ENCODE measurements at places on chromosomes 6 and 20. TPM values are rescaled to one million over a fixed set of nuclear protein-coding genes. Genes with fewer than 3 reads are reported as not detected.

GRCh38 chr20:12225898-12226297, 308.2 kb downstream of the BTBD3 start:
- no peak for DNase-seq

GRCh38 chr6:133540361-133540760, 299.2 kb downstream of the EYA4 start:
- no peak for DNase-seq

- peak; percentile 82 for DNase-seq
Measured at GRCh38 chr6:38262026-38262425, 377.7 kb downstream of the BTBD9 start.

DNA sequence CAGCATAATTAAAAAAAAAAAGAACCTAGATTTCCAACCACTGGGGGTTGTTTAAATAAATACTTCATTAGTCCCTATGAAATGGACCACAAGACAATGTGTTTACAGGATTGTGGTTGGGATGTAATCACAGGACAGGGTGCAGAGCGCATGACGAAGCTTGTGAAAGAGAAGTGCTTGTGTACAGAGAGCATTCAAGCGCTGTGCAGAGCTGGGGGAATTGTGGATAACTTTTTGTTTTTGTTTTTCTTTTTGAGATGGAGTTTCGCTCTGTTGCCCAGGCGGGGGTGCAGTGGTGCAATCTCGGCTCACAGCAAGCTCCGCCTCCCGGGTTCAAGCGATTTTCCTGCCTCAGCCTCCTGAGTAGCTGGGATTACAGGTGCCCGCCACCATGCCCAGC, 22.3 kb downstream of the LAMA5 start:
- peak; percentile 40 for DNase-seq

DNA sequence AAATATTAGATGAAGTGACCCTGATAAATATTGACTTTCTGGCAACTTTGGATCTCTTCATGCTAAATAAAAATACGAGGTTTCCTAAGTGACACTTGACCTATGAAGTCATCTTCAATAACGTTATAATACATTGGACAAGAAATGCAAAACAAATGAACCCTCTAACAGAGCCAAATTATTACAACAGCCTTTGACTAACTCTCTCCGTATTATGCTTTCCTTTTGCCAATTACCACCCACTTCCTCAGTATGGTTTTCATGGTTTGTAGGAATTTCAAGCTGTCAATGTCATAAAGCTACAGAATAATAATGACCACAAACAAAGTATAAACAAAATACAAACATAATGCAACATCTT, 210.5 kb downstream of the MOXD1 start:
- no peak for DNase-seq

GRCh38 chr20:49919461-49919860, 4.1 kb upstream of the SPATA2 start:
- no peak for DNase-seq

GRCh38 chr6:100880149-100880852, 828 bp downstream of the ASCC3 start:
- DNase-seq = peak; percentile 56

- no peak for DNase-seq
Measured at GRCh38 chr6:142374091-142374770, 72.4 kb downstream of the ADGRG6 start.

GRCh38 chr6:156174031-156174890, 602.9 kb upstream of the ARID1B start:
- DNase-seq = no peak

DNA sequence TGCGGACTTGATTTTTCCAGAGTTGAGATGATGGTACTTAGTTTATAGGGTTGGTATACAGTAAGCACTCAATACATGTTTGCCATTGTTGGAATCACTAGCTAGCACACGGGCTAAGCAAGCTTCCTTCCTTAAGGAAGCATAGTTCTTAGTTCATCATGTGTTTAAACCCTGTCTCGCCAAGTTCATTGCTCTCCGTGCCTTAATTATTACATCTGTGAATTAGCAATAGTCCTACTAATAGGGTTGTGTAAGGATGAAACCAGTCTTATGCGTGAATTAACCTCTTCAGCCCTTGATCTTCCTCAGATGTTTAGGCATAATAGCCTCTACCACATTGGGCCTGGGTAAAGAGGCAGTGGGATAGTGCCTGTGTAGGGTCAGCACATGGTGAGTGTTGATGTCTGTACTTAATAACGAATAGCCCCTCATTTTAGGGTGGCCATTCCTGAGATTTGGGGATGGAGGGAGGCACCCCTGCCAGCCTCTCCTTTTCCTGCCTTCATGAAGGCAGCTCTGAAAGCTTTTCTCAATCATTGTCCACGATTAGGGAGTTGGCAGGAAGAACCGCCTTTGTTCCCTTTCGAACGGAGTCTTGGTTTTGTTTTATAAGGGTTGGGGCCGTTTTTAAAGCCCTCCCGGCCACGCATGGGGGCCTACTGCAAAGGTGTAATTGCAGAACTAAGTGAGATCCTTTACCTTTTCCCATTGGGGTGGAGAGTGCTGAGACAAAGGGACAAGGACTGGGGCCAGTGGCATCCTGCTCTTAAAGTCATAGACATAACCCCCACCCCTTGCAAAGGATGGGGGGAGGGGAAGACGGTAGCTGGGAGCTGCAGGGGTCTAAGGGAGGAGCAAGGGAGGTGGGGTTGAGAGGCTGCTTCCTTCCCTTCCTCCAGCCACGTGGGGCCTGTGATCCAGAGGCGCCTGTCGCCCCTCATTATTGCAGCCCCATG, 2.1 kb downstream of the DNMT3B start:
- no peak for DNase-seq

GRCh38 chr6:2026133-2026532, 219.3 kb downstream of the GMDS start:
- peak; percentile 16 for DNase-seq

- DNase-seq = peak; percentile 89
Measured at GRCh38 chr20:6152777-6153176, 29.9 kb upstream of the FERMT1 start.

DNA sequence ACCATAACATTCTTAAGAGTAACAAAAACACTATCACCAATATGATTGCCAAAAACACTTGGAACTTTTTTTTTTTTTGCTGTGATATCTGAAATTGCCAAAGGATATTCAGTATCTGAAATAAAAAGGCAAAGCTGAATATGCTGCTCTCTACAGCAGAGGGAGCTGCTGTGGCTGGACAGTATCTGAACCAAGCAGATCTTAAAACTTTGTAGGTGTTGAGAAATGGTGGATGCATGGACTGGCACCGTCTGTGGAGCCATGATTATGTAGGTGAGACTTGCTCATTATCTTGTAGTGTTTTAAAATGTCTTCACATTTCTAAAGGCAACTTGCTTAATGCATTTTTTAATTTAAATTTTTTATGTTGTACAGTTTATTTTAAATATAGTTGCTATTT, 9.2 kb downstream of the PDCD2 start:
- DNase-seq = peak; percentile 11

DNA sequence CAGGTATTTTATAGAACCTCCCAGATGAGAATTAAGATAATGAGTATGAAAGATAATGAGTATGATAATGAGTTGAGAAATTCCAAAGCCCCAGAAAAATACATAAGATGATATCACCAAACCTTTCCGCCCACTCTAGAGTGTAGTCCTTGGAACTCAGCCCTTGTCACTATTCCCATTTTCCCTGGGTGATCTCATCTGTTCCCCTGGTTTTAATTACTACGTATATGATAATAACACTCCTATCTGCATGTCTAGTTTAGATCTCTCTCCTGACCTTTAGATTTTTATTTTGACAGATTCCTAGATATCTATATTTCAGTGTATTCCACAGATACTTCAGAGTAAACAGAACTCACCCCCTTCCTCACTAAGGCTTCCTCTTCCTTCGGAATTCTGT, 51.0 kb upstream of the ASIP start:
- DNase-seq = no peak

DNA sequence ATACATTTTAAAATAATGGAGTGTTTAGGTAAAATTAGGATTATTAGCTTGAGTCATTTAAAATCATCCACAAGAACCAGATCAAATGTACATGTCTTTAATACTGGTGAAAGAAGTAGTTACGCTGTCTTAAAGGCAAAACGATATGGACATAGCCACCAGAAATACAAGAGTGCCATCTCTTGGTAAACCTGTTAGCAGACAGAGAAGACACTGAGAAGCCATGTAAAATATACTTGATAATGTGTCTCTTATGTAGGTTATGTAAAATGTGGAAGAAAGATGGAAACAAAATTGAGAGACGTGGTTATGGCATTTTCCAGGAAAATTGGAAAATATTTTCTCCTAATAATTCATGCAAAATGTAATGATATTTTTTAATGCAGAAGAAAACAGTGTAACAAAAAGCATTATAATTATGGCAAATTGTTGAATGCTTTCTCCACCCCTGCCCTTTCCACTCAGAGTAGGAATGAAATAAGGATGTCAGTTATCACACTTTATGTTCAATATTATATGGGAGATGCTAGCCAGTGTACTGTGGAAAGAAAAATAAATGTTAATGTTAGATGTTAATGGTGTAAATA, 12.2 kb upstream of the SLC17A2 start:
- peak; percentile 82 for DNase-seq

GRCh38 chr6:43972913-43973300, 154.3 kb downstream of the MRPL14 start:
- peak; percentile 63 for DNase-seq

DNA sequence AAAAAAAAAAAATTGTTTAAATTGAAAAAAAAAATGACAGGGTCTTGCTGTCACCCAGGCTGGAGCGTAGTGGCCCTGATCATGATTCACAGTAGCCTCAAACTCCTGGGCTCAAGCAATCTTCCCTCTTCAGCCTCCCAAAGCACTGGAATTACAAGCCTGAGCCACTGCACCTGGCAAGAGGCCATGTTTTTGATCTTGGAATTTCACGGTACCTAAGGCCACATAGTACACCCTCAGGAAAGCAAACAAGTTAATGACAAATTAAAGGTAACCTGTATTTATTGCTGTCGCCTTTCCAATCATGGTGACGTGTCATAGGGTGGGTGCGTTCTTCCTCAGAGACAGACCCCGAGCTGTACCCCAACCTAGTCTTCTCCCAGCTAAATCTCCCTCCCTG, 79.2 kb downstream of the LINC00237 start:
- DNase-seq = no peak

DNA sequence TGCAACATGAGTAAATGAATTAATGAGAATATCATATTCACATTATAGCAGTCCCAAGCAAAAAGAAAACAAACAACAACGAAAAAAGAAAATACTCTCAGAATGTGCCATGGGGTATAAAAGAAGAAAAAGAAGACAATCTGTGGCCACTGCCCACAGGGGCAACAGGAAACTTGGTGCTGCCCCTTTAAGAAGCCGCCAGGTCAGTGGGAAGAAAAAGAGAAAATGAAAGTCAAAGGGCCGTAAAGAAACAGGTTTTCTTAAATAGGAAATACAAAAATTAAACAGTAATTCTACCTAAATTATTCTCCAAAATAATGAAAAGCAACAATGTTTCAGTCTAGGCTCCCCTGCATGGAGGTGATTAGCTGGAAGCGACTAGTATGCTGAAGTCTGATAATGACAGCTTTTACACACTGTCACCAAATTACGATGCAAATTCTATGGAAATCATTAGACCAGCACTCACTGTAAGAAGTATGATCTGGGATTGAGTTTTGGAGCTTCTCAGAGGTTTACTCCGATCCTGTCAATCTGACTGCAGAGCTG, 23.6 kb downstream of the GMDS start:
- DNase-seq = peak; percentile 30

DNA sequence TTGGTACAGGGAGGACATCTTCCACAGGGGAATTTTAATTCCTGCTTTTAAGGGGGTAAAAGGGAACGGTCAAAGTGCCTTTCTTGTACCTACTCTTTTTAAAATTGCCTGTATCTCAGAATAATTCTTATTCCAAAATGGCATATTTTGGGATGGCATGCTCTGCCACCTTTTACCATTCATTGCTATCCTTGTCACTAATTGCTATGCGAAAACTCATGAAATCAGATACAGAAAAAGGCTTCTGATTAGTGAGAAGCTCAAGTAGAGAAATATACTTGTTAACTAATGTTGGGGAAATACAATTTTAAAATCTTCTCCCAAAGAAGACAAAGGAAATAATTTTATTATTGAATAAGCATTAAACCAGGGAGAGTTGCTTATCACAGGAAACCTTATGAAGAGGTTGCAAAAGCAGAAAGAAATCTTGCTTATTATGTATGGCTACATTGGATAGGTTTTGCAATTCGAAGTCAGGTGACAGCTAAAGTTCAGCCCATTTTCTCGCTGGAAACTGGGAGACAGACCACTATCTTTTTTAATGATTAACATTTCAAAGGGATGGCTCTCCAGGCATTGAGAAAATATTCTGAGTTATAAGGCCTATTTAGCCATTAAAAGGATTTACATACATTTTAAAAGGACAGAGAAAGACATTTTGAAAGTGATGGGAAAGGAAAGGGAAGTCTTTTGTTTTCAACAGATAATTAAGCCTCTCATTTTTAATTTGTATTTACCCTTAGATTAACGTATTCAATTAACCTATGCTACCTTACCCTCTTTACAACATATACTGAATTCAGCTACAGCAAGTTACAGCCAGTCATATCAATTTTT, 110.3 kb upstream of the PRSS16 start:
- DNase-seq = peak; percentile 18

DNA sequence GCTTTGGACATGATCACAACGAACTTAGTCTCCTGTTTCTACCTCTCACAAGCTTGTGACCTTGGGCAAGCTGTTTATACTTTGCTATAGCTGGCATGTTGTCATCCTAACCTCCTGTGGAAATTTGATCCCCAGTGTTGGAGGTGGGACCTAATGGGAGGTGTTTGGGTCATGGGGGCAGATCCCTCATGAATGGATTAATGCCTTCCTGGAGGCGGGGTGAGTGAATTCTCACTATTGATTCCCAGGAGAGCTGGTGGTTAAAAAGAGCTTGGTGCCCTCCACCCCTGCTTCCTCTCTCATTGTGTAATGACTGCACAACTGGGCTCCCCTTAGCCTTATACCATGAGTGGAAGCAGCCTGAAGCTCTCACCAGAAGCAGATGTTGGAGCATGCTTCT, 228.9 kb downstream of the HIVEP2 start:
- DNase-seq = peak; percentile 50

GRCh38 chr6:30361661-30362060, 16.7 kb downstream of the RPP21 start:
- no peak for DNase-seq

GRCh38 chr6:128882991-128883611, at the start of gene LAMA2:
TSS of gene LAMA2 (plus strand) at chr6:128883138. CDS start at chr6:128883246, 108 bp downstream.
- DNase-seq = peak; percentile 29

- no peak for DNase-seq
Measured at GRCh38 chr20:32034581-32035425, 17.2 kb upstream of the HCK start.

- DNase-seq = no peak
Measured at GRCh38 chr6:15872241-15873103, 209.6 kb upstream of the DTNBP1 start.

- DNase-seq = no peak
Measured at GRCh38 chr20:50151034-50151743, 2.3 kb downstream of the PEDS1 start.

GRCh38 chr6:107118976-107119375, 3.7 kb upstream of the BEND3 start:
- DNase-seq = no peak

The PERP gene
- 49.8 TPM for total RNA-seq

The RSPO3 gene
- 0.17 TPM for total RNA-seq

The GPR6 gene
- total RNA-seq = not detected

The TENT5A gene
- total RNA-seq = 2.6 TPM

The TBXT gene
- total RNA-seq = not detected

The AIG1 gene
- total RNA-seq = 61.6 TPM

The SNAP25 gene
- total RNA-seq = 0.35 TPM

The OR2B6 gene
- not detected for total RNA-seq

The OPRL1 gene
- 1.5 TPM for total RNA-seq

The KCNQ5 gene
- 0.35 TPM for total RNA-seq

The OR12D3 gene
- not detected for total RNA-seq

The HUS1B gene
- total RNA-seq = not detected

The MYLK2 gene
- total RNA-seq = not detected

The CPXM1 gene
- total RNA-seq = 0.17 TPM
